ENCODE measurements at places on chromosomes 11 and 22.
A peak's percentile ranks its signal among the peaks of the same experiment; 100 is the strongest.

- no peak for DNase-seq
These were observed 330.0 kb downstream of the DDX10 start for GRCh38 chr11:108994887-108995286.

GRCh38 chr11:3042496-3043314, 14.5 kb downstream of the CARS1 start:
- DNase-seq: no peak

- DNase-seq: no peak
These were observed 98.8 kb upstream of the PITPNB start for GRCh38 chr22:28017859-28018258.

GRCh38 chr11:94533696-94534630, 9.8 kb upstream of the FUT4 start:
- no peak for DNase-seq

DNA sequence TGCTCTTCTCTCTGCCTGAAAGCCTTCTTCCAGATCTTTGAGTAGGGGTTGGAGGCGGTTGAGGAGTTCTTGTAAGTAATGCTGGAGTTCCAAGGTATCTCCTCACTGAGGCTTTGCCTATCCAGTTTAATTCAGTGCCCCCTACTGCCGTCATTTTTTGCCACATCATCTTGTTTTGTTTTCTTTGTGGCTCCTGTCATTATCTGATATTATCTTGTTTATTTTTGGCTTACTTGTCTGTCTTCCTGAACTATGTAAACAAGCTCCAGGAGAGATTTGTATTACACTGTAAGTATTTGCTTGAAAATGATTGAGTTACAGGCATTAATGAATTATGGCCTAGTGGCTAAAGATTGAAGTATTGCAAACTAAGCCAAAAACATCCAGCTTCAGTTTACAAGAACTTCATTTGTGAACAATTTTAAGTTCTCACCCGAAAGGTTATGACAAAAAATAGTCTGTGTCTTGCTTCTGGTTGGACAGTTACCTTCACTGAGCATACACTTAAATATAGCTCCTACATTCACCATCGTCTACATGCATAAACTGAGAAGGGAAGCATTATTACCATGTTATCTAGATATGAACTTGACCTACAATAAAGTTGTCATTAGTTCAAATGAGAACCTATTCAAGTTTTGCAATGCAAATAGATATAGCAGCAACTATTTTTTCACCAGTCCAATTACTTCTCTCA, 154.8 kb downstream of the ARHGAP42 start:
- no peak for DNase-seq

DNA sequence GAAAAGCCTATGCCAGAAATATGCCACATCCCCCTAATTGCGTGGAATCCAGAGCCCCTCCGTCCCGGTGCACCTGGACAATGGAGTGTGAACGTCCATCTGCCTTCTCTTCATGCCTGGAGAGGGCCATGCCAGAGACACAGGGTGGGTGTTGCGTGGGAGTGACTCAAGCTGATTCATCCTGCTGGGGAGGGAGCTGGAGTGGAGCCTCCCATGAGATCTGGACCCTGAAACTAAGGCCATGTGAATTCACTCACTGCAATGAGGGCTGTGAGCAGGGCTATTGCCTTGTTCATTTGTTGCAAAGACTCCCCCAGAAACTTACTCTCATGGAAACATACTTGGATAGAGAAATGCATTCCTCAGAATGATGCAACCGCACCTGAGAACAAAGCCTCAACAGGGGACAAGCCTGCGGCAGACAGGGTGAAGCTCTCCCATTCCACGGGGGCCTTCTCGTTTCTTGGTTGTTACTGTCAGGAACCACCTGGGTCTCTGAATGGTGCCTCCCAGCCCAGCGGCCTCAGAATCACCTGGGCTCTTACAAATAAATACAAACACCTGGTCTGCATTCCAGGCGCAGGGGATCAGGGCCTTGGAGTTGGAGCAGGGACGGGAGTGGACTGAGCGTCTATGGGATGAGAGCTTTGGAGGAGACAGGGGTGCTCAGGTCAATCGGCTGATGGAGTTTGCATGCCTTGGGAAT, 1031.2 kb downstream of the BRD1 start:
- DNase-seq: no peak

- no peak for DNase-seq
These were observed 9.2 kb upstream of the ANO1 start for GRCh38 chr11:70068950-70069349.

- DNase-seq: no peak
These were observed 50.3 kb downstream of the TUG1 start for GRCh38 chr22:31019191-31019930.

DNA sequence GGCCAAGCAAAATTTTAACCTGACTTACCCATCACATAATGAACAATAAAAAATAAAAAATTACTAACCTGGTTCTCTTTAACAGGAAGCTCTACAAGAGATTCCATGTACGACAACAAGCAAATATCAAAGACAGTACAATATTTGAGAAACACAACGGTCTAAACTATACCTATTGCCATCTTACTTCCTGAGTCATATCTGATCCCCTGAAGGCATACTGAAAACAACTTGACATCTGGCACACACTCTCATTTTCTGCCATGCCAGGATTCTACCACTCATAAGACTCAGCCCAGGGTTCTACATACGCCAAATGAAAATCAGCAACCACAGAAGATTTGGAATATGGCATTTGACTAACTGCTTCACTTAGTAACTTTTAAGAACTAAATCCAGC, 13.8 kb downstream of the DENND5A start:
- no peak for DNase-seq

- no peak for DNase-seq
These were observed 31.2 kb upstream of the SLC5A4 start for GRCh38 chr22:32286290-32286840.

- DNase-seq: peak; percentile 56
These were observed at the start of gene SLC43A1 for GRCh38 chr11:57515332-57516060. Gene SLC43A1, minus strand, starts transcription at chr11:57515702. Its CDS starts 1,591 bp downstream, at chr11:57514111.

DNA sequence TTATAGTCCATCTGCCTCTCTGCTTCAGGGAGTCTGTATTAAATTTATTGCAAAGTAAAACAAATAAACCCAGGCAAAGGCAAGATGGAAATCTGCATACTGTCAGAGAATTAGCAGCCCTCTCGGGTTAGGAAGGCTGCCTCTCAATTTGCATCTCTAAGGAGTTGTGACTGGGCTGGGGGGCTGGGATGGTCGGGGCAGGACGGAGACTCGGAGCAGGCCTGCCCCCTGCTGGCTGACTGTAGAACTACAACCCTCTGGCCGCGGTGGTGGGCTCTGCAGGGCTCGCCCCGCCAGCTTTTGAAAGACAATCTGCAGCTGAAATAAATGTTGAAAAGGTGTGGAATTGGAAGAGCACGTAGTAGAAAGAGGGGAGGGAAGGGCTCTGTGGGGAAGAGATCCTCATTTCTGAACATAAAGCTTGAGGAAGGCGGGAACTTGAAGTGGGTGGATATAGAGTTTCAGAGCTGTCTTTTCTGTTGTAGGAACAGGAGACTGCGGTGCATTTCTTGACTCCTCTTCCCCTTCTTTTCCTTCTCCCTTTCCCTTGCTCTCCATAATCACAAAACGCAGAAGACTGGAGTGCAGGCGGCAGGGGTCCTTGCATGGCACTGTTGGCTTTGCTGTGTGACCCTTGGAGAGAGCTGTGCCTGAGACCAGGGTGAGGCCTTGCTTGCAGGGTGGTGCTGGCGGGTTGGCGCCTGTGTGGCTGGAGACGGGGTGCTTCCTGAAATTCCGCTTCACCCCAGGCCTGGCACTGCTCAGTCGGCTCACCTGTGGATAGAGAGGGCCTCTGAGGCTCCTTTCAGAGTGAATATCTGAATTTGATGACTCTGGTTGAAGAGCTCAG, 22.6 kb upstream of the PKNOX2 start:
- DNase-seq: peak; percentile 38

DNA sequence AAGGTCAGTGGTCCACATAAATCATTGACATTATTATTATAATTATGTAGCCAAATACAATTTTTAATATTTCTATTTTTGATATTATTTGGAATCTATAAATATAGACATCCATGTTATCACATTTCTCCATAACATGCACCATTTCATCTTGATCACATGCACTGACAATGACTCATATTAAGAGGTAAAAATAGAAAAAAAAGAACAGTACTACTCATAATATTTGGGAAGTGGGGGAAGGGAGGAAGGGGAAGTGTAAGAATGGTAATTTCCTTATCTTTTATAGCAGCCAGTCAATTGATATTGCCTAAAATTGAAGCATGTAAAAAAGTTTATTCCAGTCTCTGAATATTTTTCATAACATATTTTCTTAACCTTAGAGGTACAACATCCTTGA, 72.3 kb downstream of the ADM start:
- peak; percentile 42 for DNase-seq

DNA sequence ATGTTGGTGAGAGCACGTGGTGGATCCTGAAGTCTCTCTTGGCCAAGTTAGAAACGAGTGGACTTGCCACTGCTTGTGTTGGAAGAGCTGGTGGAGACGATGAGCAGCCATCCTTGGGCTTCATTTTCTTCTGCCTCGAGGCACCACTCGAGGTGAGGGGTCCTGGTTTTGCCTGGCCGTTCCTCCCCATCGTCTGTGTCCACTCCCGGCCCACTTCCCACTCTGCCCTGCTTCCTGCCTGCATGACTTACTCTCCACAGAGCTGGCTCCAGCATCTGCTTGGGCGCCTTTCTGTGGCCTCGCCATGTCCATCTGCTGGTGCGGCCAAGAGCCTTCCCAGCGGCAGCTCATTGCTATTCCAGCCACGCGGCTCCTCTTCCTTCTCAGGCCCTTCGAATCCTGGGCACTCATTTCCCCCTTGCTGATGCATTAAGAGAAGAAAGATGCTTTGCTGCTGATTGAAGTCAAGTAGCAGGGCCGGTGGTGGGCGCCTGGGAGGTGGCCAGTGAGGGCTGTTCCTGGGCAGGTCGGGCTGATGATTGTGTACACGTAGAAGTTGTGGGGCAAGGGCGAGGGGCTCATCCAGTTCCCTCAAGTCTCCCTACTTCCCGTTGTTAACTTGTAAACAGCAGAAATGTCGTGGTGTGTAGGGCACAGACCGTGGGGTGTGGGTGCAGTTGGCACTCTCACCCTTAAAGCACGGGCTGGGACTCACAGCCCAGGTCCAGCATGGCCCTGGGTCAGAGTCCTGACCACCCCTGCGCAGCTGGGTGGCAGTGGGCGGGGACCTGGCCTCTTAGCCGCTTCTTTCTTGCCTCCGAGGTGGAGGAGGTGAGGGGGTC, 292.0 kb downstream of the TBC1D22A start:
- DNase-seq: no peak

DNA sequence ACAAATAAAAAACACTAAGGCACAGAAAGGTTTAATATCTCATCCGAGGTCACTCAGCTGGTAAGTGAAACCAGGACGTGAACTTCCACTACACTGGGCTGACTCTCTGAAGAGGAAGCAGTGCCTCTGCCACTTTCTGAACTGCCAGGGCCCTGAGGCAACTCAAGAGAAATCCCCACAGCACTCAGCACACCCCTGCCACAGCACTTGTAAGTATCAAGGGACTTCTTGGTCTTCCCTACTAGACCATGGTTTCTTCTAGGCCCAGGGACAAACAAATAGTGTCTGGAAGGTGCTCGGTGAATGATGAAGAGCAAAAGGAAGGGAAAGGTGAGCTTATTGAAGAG, 49.7 kb downstream of the RPL27A start:
- DNase-seq: no peak

- no peak for DNase-seq
These were observed 55.9 kb downstream of the BMAL1 start for GRCh38 chr11:13333456-13333957.

DNA sequence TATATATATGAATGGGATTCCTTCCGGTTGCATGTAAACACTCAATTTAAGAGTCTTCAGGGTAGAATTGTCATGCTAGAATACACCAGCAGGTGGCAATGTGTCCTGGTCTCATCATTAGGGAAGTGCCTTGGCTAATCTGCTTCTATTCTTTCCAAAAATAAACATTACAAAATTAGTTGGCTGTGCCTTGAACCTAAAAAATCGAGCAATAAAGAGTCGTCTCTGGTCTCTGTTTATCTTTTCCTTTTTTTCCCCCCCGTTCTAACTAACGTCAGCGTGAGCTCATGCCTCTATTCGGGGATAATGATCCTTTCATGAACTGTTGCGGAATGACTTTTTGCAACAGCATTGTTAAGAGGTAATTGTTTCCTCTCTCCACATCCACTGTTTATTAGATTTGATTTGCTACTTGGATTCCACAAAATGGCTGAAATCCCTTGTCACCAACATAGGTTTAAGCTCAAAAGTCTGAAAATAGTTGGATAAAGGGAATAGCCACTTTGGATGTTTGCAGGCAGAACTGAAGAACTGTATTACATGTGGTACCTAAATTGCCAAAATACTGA, 1.2 kb upstream of the ARHGEF12 start:
- DNase-seq: peak; percentile 84

GRCh38 chr11:28401446-28401845, 293.3 kb downstream of the METTL15 start:
- DNase-seq: no peak

DNA sequence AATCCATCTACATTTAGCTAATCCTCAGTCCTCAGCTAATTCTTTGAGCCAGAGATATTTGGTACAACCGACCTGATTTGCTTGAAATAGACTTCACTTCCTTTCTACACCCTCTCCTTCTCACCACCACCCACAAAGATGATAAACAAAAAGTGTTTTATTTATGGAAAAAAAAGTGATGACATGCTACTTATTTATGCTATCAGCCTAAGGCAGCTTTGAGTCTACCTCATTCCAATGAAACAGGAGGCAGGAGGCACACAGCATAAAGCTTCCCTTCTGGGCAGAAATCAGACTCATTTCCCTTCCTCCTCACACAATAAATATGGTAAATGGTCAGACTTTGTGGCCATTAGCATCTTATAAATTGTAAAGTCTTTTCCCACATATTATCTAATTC, 325.7 kb downstream of the SOX6 start:
- no peak for DNase-seq

DNA sequence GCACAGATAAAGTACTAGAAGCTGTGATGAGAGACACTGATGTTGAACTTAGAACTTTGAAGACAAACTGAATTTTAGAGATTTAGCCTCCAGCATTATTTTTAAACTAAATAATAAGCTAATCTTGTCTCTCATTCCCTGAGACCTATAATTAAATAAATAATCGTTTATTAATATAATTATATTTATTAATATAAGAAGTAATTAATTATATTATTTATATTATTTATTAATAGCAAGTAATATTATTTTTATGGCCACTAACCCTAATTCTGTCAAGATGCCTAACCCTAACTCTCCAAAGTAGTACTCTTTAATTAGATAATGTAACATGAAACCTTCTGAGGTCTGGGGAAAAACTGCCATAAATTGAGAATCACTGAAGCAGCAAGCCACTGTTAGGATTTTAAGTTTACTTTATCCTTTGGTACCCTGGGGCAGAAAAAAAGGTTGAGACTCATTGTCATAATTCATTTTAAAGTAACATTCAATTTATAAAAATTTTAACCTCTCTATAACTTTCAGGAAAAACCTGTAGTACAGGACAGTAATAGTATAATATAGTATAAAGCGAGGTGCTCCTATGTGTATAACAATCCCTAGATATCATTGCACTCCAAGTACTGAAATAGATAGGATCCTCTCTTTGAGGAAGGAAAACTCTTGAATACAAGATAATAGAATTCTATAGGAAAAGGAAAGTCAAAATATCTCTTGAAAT, 85.4 kb downstream of the TTC28 start:
- no peak for DNase-seq

- no peak for DNase-seq
These were observed 7.7 kb downstream of the TMPRSS13 start for GRCh38 chr11:117921456-117921855.
